ENCODE measurements at places on chromosomes 2 and 18.
A peak's percentile ranks its signal among the peaks of the same experiment; 100 is the strongest.

GRCh38 chr2:190415794-190416775 is 7.9 kb downstream of the MFSD6 start:
- no peak for DNase-seq

GRCh38 chr2:134491771-134492441 is 226.9 kb downstream of the TMEM163 start:
- no peak for DNase-seq

- DNase-seq: no peak
Observed at GRCh38 chr18:79625195-79625923, 54.2 kb upstream of the CTDP1 start.

DNA sequence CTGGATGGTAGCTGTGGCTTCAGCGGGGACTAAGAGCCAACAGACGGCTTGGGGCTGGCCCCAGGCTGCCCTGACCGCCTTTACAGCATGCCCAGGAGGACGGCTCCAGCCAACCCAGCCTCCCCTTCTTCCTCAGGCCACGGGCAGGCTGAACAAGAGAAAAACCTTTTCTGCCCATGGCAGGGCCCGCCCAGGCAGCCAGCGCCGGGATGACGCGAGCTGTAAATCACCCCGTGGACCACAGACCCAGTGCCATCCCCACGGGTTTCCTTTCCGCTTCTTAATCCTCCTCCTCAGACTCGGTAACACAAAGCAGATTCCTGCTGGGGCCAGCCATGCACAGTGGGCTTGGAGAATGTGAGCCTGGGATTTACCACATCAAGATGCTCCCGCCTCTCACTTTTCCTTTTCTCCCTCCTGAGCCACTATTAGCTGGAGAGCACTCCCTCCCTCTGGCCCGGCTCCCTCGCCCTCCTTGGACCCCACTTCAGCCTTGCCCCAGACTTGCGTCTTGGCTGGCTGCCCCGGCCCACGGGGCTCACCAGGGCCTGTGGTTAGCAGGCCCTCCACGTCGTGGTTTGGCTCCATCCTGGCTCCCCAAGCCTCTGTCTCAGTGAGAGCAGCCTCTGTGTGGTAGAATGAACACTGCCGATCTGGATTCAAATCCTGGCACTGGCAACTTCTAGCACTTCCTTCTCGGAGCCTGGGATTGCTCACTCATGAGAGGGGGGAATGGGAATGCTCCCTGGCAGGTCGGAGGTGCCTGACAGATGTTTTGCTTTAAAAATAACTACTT is 31.4 kb downstream of the ATOH8 start:
- peak; percentile 93 for DNase-seq

DNA sequence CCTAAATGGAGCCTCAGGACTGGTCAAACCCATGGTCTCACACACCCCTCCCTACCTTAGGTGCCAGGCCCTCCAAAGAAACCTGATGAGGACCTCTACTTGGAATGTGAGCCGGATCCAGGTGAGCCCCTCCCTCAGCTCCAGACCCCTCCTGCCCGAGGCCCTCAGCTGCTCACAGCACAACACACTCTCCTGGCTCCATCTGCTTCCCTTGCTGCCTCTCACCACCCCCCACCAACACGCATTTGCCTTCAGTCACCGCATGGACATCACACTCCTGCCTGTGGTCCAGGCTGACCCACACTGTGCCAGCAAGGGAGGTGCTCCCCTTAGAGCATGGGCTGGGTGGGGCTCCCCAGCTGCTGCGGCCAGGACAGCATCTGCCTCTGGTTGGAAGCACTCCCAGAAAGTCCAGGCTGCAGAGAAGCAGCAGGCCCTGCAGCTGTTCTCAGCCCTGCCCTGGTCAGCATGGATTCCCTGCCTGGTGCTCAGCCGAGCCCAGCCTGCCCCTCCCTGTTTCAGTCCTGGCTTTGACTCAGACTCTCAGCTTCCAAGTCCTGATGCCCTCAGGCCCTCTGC is 15.1 kb downstream of the SH2D6 start:
- DNase-seq: no peak
